ENCODE measurements at places on chromosomes 4 and X.

DNA sequence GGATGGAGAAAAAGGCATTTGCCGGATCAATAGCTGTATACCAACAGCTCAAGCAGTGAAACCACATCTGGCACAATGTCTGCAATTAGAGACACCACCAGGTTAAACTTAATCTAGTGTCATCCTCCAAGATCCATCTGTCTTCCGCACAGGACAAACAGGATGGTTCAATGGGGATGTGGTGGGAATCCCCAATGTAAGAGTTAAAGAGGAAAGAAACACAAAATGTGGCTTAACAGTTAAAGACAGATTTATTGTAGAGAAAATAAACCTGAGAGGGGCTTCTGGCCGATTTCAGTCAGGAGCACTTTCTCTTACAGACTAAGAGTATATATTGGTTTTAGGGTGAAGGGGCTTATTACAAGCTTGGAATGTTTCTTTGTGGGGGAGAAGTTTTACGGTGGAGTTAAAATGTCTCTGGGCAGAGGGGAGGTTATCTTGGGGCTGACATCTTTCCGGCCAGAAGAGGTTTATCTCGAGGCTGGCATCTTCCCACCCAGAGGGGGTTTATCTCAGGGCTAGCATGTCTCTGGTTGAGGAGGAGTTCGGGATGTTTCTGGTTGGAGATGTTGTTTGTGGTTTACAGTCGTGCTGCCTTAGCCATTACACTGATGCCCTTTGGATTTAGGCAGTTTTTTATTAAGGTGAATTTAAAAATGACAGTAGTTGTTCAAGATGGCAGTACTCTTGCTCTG is 61.7 kb downstream of the KANTR start:
- DNase-seq, result no peak

DNA sequence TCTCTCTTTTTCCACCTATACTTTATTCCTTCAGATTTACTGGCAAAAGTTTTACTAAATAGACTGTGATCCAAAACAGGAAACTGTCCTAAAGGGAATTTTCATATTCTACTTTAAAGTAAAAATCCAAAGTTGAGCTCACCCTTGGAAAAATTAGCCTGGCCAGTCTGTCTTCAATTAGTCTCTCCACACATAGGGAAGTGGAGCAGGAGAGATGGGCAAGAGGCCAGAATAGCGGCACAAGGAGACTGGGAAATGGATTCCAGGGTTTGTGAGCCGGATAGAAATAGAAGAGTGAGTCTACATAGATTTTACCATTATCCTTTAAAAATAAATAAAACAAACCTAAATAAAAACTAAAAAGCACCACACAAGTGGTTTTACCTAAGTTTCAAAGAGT is 16.2 kb upstream of the FRMD7 start:
- DNase-seq, result no peak

- DNase-seq, result no peak
Measured at GRCh38 chr4:150136481-150136880, 58.2 kb downstream of the DCLK2 start.

- DNase-seq, result no peak
Measured at GRCh38 chr4:1544861-1545281, 138.6 kb upstream of the NKX1-1 start.

DNA sequence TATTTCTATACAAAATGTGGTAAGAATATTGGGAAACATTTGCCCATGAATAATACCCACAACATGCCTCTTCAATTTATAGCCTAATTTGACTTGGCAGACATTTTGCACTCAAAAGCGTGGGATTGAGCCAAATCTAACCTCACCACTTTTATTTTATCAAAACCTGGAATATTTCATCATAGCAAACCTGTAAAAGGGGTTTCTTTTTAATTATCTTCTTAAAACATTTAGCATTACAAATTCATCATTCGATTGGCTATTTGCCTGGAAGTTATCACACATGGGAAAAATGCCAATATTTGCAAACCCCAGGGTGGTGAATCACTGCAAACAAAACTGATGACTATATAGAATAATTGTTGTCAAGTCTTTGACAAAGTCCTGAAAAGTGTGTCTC is 56.2 kb downstream of the VCX3B start:
- no peak for DNase-seq

GRCh38 chrX:131741103-131741581 is 197.3 kb downstream of the OR13H1 start:
- DNase-seq, result no peak

DNA sequence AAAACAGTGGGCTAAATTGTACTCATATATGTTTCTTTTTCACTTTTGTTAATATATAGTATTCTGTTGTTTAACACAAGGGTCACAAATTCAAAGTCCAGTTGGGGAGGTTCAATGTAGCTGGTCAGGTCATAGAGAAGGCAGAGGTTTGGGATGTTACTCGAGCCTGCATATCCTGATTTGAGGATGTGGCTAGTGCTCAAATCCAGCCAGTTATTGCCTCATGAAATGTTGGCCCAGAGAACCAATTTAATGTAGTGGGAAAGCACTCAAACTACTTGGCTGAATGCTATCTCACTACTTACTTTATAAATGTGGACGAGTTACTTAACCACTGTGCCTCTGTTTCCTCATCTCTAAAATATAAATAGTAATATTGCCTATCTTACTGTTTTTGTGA is 12.5 kb downstream of the USO1 start:
- DNase-seq, result no peak

DNA sequence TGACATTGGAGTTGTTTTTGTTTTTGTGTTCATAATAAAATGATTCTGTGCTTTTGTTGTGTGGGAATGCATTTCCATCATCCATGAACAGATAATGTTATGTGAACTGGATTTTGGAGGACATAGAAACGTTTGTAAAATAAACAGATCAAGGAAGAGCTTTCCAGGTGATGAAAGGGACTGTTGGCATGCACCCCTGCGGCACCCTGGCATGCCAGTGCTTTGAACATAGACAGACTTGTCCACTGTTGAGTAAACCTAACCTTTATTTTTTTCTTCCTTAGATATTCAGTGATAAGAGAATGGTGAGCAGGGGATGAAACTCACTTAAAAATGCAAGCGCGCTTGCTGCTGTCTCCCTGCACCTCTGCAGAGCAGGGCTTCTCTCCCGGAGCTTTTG is 59.8 kb downstream of the TRAPPC11 start:
- DNase-seq, result no peak

GRCh38 chr4:187499956-187500355 is 495.6 kb upstream of the ZFP42 start:
- no peak for DNase-seq

DNA sequence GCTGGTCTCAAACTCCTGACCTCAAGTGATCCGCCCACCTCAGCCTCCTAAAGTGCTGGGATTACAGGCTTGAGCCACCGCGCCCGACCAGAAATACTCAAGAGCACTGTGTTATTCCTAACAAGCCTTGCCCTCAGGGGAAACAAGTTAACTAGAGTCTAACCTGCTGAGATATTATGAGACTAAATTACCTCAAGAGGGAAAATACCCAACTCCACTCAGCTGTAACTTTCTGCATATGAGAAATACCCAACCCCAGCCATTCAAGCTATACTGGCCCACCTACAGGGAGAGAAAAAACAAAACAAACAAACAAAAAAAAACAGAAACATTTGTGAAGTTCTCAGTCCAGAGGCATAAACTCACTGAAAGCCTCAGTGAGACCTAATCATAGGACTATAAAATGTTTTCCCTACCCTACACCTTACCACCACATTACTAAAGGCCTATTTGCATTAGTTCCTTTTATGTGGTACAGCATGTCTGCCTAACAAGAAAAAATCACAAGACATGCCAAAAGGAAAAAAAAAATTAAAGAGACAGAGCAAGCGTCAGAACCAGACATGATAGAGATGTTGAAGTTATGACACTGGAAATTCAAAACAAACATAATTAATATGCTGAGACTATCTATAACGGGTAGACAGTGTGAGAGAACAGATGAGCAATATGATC is 876.0 kb downstream of the FSTL5 start:
- DNase-seq, result no peak

DNA sequence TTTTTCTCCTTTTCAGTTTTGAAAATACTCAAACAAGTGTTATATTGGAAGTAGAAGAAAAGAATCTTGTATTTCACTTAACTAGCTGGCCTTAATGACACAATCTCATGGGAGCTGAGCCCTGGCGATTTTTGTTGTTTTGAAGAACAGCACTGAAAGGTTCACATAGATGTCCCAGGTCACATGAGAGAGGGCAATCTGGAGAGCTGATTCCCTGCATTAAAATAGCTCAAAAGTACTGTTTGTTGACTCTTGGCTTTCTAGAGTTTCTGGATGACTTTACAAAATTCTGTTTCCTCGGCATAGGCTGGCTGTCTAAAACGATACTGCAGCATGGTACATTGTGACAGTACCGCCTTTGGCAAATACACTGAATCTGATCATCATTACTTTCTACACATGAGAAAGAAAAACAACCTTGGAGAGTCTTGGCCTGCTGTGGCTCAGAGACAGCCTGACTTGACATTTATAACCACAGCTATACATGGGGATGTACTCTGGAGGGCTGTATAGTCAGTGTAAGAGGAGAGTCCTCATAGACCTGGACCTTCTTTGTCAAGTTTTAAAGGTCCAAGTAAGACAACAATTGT is 119.8 kb upstream of the PDLIM3 start:
- no peak for DNase-seq

DNA sequence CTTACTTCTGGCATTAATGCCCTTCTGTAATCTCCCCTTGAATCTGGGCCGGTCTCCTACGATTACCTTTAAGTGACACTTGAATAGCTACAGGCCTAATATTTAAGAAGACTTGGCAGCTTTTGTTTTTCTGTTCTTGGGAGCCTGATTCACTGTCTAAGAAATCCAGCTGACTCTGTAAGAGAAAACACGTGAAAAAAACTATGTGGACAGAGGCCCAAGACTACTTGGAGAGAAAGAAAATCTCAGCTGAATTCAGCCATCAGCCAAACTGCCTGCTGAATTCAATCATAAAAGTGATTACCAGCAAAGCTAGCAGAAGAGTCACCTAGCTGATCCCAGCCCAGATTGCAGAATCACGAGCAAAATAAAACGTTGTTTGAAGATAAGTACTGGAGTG is 521.2 kb downstream of the MID1IP1 start:
- DNase-seq, result no peak

- no peak for DNase-seq
Measured at GRCh38 chrX:143754183-143754582, 33.6 kb upstream of the SPANXN2 start.

DNA sequence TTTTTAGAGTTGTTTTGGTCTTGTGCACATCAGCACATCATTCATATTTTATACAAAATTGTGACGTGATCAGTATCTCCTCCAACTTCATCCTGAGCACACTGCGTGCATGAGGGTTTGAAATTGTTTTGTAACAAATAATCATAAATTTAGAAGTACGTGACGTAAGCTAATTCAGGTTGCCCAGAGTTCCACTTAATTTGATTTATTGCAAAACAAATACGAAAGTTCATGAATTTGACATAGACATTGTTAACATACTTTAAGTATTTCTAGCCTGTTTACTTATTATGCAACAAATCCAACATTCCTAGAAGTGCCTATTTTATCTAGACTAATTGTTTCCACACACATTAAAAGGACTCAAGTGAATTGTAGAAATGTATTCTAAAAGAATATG is 48.3 kb downstream of the MAP7D3 start:
- DNase-seq, result no peak

- no peak for DNase-seq
Measured at GRCh38 chr4:105234582-105234981, 87.9 kb downstream of the TET2 start.

DNA sequence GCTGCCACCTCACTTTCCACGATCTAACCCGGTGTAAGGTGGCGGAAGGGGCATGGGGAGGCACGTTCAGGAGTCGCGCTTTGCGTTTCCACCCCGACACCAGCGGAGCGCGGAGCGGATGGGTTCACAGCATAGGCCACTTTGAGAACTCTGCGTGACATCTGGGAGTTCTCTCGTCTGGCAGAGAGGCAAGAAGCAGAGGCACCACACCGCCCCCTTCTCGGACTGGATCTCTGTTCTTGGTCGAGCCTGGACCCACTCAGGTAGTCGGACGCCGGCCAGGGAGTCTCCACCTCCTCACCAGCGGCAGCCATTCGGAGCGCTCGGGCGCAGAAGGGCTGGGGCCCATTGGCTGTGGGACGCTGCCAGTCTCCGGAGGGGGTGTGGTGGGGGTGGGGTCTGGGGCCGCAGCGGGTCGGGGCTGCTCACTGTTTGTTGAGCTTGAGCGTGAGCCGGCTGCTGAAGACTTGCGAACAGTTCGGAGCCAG is at the start of gene DACH2:
TSS of gene DACH2 (plus strand) at position 428 of the 488 bp plus-strand sequence.
- DNase-seq, result no peak

DNA sequence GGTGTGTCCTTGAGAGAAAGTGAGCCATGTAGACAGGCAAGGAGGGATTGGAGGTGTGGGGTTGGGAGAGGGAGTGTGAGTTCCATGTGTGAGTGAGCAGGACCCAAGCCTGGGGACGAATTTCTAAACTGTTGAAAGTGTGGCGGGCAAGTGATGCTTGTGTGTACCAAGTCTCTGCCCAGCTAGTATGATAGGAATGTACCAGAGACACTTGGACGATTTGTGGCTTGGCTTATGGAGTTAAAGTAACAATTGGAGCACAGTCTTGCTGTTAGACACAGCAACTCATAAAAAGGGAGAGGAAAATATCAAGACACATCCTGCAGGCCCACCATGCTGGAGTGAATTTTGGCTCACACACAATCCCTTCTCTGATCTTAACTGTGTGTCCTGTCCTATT is 8.5 kb downstream of the PTTG2 start:
- DNase-seq, result no peak

GRCh38 chr4:5824227-5824626 is 68.7 kb downstream of the CRMP1 start:
- no peak for DNase-seq

DNA sequence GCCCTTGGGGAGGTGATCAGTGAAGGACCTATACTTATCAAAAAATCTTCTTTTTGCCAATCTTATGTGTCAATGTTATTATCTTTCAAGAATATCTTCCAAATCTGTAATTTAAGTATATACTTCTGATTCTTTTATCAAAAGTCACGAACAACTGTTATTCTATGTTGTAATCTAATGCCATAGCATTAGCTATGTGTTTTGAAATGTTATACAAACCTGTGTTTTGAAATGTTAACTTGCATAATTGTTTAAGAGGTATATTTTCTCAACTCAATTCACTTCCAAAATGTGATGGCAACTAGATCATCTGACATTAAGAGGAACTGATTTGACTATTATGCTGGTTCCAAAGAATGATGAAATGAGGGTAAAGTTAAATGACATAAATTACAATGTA is 113.5 kb downstream of the NDST4 start:
- no peak for DNase-seq

GRCh38 chrX:85622635-85623034 is 243.2 kb upstream of the POF1B start:
- no peak for DNase-seq

GRCh38 chrX:24648495-24648894 is 1.3 kb upstream of the PCYT1B start:
- no peak for DNase-seq

- no peak for DNase-seq
Measured at GRCh38 chr4:188714907-188715306, 575.7 kb downstream of the TRIML1 start.

- DNase-seq, result no peak
Measured at GRCh38 chrX:39161611-39162255, 360.5 kb downstream of the MID1IP1 start.

GRCh38 chr4:94634271-94634670 is 123.5 kb upstream of the BMPR1B start:
- DNase-seq, result no peak

- no peak for DNase-seq
Measured at GRCh38 chr4:184814686-184815045, 11.1 kb downstream of the ACSL1 start.

All from stimulated activated CD8-positive, alpha-beta memory T cell treated with anti-CD3 and anti-CD28 coated beads, Interleukin-2, amount 100 ng/mL, for 1 hour (primary cell).